ENCODE measurements at places on chromosomes 3 and 15.

DNA sequence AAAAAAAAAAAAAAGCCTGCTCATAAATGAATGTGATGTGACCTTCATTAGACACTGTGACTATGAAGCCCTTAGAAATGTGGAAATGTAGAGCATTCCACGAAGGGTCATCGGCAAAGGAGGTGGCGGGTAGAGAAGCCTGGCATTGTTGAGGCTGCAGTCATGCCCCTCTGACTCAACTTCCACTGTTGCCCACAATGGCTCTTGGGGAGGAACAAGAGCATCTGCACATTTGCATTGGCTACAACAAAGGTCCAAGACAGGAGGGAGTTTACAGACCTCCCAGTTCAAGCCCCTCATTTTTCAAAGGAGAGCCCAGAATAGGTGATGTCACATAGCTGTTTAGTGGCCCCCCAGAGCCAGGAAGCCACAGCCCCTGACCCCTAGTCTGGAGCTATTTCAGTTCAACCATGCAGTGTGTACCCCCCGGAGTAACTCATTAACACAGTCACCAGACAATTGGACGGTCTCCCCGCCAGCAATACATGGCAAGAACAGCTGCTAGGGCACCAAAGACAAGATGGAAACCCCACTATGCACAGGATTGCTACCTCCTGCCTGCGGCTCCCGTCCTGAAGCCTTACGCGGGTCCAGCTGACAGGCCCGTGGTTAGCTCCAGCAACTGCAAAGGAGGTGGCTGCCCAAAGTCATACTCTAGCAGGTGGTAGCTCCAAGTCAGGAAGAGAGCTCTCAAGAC is 56.2 kb downstream of the SH3BP5 start:
- no peak for DNase-seq

DNA sequence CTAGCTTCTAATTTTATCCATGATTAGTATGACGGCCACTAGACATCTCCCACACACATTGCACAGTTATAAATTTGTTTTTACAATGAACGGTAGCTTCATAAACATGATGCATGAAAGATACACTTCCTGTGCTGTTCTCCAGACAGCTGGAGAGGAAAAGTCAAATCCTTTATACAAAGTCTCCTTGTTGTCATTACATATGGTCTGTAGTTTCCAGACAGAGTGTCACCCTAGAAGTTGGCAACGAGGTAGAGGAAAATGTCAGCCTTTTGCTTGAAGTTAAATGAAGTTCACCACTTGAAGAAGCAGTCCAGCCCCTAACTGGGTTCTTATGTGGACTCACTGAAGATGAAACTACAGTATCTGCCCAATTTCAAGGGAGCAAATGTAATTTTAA is 253.0 kb upstream of the P2RY1 start:
- DNase-seq: no peak

DNA sequence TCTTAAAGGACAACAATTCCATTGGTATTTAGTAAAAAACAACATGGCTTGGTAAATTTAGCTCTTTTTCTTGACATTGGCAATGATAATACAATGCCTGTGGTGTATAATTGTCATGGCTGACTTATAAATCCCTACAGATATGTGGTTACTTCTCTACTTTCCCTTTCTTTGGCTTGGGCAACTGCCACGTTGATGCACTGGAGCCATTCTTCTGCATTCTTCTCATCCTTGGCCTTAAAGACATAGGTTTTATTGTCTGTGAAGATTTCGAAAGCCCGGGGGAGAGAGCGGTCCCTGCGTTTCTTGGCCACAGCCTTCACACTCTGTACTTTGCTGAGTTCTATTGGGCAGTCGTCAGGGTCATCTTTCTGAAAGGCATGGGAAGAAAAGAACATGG is 101.1 kb upstream of the CCNL1 start:
- no peak for DNase-seq

DNA sequence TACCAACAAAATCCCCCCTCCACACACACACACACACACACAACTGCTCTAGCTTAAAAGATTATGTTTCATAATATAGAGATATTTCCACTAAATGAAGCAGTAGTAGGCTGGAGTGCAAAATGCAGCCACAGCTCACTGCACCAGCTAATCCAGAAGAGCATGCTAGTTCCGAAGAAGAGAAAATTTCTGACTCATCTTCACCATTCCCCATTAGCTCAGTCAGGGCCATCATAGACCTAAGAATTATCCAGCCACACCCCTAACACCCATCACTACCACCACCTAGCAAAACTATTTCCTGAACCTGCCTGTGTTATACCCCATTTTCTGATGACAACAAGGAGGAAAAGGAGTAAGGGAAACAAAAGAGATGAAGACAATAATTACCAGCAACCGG is 67.1 kb upstream of the UBE2E2 start:
- DNase-seq: no peak

- DNase-seq: no peak
Observed at GRCh38 chr3:113247068-113247467, 35.7 kb downstream of the BOC start.

GRCh38 chr3:4061195-4061594 is 242.0 kb upstream of the SETMAR start:
- DNase-seq: no peak

DNA sequence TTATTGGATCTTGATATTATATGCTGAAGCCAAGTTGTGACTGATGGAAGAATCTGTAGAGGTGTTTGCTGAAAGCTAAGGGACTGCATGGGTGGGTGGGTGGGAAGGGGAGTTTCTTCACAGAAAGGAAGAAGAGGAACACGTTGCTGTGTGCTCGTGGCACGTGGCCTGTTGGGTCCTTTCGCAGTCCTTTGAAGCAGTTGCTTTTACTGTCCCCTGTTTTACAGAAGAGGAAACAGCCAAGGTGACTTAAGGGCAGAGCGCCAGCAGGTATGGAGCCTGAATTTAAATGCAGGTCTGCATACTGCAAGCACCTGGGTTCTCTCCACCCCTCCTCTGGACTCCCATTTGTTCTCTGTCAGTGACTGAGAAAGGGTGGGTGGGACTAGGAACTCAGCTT is 59.4 kb upstream of the PRR23C start:
- DNase-seq: no peak

- no peak for DNase-seq
Observed at GRCh38 chr3:37181756-37182155, 7.4 kb upstream of the LRRFIP2 start.

- DNase-seq: no peak
Observed at GRCh38 chr3:40073310-40074007, 236.0 kb upstream of the EIF1B start.

- no peak for DNase-seq
Observed at GRCh38 chr3:23671851-23672589, 133.7 kb upstream of the UBE2E1 start.

DNA sequence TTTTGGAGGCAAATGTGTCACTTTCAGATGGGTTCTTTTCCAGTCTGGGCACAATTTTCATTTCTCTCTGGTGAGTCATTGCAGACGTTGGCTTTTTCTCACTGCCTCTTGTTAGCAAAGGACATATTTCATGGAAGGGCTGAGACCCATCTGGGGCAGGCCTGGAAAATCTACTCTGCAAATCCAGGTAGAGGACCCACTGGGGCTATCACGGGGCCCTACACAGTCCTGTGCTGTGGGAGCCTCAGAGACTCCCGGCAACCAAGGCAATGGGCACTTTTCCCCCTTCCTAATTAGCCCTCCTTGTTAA is 58.0 kb downstream of the HRH1 start:
- no peak for DNase-seq

GRCh38 chr3:64196236-64196929 is 28.9 kb downstream of the PRICKLE2 start:
- DNase-seq: no peak

- no peak for DNase-seq
Observed at GRCh38 chr15:77021803-77022381, 27.0 kb downstream of the PSTPIP1 start.

DNA sequence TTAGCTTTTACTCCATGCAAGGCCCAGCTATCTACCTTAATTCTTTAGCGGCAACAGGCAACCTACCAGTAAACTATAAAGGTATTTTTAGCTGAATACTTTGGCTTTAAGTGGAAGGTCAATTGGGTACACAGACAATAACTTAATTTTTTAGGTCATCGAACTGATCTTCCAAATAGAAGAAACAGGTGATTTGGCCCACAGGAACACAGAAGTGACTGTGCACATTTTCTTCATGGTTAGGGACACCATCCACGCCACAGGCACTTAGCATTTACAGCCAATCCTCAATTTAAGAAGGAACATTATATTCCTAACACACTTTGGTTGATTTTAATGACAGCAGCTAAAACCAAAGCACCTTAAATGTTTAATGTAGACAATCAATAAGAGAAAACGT is 1.9 kb downstream of the ARPP19 start:
- DNase-seq: no peak

DNA sequence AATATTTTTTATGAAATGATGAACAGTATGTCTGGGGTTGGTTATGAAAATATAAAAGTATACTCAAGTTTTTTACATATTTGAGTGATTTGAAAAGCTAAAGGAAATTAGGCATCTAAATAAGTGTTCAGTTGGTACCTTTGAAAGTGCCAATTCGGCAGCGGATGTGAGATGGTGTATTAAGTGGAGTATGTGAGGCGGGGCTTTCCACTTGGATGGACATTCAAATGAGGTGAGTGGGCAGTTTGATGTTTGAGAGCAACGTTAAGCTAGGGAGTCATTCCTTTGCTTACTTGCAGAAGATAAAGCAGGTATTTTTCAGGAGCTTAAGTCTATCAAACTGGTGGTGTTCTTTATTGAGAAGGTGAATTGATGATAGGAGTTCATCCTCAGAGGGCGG is 189.0 kb upstream of the GOLIM4 start:
- no peak for DNase-seq

DNA sequence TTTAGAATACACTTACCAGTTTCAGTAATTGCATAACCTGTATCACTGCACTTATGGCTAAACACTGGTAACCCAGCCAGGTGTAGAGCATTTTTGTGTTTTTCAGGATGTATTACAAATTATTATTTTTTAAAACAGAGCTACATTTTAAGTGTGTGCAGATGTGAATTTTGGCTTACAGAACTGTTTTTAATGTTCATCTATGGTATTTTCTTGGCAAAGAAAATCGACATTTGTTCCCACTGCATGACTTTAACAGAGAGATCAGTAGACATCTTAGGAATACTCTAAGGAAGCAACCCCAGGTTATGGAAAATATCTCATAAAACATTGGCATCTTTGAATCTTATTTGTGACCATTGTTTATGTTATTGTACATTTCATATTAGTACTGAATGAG is 73.3 kb downstream of the ATP13A4 start:
- DNase-seq: no peak

DNA sequence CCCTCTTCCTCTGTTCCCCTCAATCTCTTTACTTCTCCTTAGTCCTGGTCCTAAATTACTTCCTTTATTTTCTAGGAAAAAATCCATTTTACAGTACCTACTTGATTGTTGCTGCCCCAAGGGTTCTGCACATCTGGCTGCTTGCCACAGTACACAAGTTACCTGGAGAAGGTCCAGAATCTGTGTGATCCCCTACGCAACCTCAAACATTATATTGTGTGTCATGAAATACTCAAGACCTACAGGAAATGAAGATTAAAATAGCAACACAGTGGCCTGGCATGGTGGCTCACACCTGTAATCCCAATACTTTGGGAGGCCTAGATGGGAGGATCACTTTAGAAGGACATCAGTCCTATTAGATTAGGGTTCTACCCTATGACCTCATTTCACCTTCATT is 48.7 kb downstream of the PRKAR2A start:
- DNase-seq: no peak

DNA sequence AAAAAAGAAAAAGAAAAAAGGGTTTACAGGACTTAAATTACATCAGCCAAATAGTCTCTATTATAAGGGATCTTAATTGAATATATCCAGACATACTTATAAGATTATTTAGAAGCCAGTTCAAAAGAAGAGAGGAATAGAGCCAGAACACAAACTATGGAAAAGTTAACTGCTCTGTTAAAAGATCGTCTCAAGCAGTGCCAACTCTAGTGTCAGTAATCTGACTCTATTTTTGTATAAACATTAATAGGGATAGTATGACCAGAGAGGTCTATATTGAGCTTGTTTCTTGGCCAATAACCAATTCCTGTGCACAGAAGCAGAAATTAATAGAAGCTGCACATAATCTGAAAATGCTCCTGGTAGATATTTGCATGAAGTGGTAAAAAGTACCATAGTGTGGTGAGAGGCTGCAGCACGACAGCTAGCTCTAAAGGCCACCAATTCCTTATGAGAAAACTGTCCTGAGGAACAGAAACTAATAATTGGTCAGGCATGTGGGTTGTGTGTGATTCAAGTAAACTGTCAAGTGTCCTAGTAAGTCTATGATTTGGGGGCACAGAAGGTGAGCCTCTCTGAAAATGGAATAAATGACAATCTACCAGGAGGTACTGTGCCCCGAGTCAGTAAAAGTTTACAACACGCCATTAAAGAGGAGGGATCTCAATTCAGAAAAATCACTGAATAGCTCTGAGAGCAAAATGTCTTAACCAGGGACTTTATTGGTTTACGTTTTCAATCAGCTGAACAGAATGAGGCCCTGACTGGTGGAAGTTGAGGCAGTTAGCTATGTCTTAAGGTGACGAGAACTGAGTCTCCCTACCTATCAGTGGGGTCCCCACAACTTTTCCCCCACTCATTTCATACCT is 51.5 kb upstream of the NANOGP8 start:
- no peak for DNase-seq

- DNase-seq: no peak
Observed at GRCh38 chr3:128122013-128122412, 1.6 kb downstream of the RUVBL1 start.

GRCh38 chr3:148646126-148646665 is 51.5 kb upstream of the AGTR1 start:
- no peak for DNase-seq

DNA sequence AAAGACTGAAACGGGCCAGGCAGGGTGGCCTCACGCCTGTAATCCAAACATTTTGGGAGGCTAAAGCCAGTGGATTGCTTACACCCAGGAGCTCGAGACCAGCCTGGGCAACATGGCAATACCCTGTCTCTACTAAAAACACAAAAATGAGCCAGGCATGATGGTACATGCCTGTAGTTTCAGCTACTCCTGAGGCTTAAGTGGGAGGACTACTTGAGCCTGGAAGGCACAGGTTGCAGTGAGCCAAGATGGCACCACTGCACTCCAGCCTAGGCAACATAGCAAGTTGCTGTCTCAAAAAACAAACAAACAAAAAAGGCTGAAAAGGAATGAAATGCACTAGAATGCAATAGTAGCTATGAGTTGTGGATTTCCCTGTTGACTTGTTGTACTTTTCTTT is 94.7 kb downstream of the STAG1 start:
- no peak for DNase-seq

- DNase-seq: no peak
Observed at GRCh38 chr3:7428206-7428718, 567.3 kb downstream of the GRM7 start.

DNA sequence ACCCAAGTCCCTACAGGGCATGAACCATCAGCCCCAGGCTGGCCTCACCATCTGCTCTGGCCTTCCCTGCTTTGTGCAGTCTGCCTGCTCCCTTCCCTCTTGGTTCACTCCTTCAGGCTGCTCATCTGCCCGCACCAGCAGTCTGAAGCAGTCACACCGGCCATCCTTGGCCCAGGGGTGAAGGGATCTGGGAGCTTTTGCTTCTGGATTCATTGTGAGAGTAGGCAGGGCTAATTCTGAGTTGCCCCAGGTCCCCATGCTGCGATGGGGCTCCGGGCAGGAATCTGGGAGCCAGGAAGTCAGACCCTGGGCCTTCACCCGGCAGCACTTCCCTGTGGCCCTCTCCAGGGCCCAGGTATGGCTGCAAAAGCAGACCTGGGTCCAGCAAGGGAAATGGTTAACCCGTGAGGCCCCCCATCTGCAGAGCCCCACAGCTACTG is 99.7 kb downstream of the VGLL4 start:
- no peak for DNase-seq

Data from stimulated activated CD8-positive, alpha-beta memory T cell treated with anti-CD3 and anti-CD28 coated beads, Interleukin-15, amount 100 ng/mL, for 4 hours (primary cell).